ENCODE measurements at places on chromosomes 12 and 14.

GRCh38 chr12:23290627-23291330 lies 658.7 kb downstream of the SOX5 start:
- no peak for DNase-seq

GRCh38 chr12:93733358-93733757 lies 56.2 kb downstream of the CRADD start:
- no peak for DNase-seq

GRCh38 chr12:123164222-123164621 lies 13.3 kb upstream of the PITPNM2 start:
- no peak for DNase-seq

- DNase-seq = no peak
Measured at GRCh38 chr12:111431772-111432171, 26.0 kb downstream of the SH2B3 start.

- no peak for DNase-seq
Measured at GRCh38 chr12:104667139-104667538, 210.4 kb downstream of the CHST11 start.

GRCh38 chr14:94998685-94999084 lies 158.6 kb downstream of the DICER1 start:
- no peak for DNase-seq

- no peak for DNase-seq
Measured at GRCh38 chr14:52042371-52043289, 26.2 kb downstream of the NID2 start.

DNA sequence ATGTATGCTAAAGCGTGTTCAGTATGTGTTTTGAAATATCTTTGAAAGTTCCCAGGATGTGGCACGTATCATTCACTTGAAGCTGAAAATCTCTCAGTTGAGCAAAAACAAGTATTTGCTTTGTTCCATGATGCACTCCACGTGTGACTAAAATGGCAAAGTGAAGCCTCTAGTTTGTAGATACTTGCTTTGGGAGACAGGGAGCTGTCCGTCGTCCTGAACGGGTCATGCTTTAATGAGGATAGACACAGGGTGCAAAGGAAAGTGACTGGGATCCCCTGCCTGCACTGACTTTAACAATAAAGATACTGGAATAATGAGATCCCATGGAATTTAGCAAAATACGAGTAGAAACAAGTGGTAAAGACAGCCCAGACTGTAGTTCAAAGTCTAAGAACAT lies 991.4 kb downstream of the NRXN3 start:
- no peak for DNase-seq

DNA sequence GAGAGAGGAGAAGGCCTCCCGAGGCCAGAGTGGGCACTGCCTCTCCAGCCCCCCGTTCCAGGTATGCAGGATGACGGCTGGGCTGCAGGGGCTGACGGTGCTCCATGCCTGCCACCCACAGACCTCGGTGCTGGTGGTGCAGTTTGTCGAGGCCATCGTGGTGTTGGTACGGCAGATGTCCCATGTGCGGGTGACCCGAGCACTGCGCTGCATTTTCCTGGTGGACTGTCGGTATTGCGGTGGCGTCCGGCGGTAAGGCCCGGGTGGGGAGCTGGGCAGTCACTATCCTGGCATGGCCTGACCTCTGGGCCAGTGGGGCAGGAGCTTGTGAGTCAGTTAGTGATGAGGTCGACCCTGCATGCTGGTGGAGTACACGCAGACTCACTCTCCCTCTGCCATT lies 47.4 kb downstream of the TPCN1 start:
- DNase-seq = no peak

- no peak for DNase-seq
Measured at GRCh38 chr14:38238878-38239277, 17.0 kb downstream of the CLEC14A start.

DNA sequence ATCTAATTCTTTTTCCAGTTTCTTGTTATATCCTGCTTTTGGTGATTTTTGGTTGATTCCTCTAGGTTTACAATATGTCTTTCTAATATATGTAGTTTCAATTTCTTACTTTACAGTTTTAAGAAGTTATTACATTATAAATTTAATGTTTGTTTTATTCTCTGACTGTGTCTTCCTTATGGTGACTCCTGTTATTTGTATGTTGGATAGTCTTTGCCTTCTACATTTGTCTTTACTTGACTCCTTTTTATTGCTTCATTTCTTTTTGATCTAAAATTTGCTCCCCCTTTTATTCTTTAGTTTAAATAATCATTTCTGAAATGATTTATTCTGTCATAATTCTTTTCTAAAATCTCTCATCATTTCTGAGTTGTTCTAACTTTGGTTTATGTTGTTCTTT lies 125.8 kb downstream of the CCDC91 start:
- DNase-seq = no peak

DNA sequence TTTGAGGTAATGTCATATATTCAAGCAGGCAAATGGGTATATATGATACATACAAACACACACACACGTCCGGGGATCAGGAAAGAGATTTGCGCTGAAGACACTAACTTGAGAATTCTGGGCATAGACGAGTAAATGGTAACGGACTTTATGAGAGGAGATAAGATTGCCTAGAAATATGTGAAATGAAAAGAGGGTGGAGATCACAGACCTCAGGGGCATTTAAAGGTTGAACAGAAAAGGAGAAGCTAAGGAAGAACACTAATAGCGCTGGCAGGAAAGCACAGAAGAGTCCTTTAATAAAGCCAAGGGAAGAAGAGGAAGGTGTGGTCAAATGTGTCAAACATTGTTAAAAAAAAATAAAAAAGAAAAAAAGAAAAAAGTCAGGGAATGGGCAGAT lies 13.1 kb downstream of the CRY1 start:
- DNase-seq = no peak

DNA sequence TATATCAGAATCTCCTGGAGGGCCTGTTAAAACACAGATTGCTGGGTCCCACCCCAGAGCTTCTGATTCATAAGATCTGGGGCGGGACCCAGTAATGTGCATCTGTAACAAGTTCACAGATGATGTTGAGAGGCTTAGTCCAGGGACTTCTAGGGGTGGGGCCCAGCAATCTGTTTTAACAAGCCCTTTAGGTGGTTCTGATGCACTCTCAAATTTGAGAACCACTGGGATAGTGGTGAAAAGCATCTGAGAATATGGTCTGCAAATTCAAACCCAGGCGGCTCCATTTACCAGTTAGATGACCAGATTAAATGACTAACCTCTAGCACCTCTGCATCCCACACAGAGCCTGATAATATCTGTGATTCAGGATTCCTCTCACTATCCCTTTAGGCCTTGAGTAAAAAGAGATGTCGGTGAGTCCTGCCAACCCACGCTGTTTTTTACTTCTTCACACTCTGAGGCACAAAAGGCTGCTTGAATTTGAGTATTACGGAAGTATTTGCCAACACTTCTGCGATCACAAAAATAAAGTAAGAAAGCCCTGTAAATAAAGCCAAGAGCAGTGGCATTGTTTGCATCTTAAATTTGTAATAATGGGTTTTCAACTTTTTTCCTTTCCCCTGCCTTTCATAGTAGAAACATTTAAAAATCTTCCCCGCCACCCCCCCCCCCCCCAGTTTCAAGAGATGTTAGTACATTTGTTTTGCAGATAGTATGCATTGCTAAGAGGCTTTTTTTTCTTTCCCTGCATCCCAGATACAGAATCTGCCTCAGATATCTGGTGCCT lies 1.8 kb upstream of the FRS2 start:
- no peak for DNase-seq

GRCh38 chr14:66745078-66745477 lies 237.1 kb downstream of the GPHN start:
- no peak for DNase-seq

DNA sequence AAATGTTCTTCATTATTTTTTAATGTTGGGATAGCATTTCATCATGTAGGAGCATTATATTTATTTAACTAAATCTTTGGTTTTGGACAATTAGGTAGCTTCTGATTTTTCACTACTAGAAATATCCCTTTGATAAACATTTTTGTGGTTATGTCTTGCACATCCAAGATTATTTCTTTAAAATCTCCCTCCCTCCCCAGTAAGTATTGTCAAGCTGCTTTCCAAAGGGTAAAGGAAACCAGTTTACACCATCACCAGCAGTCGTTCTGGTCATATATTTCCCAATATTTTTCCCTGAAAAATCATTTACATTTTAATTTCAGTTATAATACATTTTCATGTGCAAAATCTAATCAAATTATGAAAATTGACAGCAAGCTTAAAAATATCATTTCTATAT lies 11.1 kb downstream of the CD69 start:
- no peak for DNase-seq

DNA sequence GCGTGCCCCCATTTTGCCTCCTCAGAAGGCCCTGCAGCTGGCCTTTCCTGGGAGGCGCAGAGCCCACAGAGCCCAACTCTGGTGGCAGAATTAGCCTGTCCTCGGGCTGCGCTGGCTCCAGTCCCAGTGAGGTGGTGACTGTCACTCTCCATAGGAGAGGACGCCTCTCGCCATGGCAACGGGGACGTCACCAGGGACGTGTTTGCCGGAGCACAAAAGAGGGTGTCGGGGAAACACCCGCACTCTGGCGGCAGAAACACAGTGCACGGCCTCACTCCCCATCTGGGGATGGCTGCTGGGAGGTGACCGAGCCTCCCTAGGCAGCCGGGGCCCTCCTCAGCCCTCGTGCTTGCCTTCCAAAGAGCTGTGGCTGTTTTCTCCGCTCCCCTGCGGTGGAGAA lies 50.2 kb upstream of the NCOR2 start:
- DNase-seq = peak; percentile 42

DNA sequence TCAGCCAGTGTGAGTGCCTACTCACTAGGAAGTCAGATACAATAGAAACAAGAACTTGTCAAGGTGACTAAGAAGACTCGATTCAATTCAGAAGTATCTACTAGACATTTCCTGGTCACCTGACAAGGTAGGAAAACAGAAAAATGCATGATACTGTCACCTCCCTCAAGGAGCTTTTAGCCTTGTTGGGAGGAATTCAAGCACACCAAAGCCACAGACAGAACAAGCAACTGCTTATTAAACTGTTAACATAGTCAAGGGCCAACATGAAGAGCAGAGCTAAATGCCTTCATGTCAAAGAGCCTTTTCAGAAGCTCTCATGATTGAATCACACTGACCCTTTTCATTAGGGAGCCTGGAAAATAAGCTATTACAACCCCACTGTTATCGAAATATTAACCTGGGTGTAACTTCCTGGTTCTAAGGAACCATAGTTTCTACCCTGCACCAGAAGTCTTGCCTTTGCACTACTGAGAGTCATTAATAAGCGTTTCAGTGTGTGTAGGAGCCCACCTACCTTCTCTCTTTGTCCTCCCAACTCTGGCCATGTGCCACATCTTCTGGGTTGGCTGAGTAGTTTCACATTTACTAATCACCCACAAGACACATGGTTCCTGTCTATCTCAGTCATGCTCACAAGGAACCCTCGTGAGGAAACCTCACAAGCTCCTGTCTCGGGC lies 31.0 kb upstream of the LGALS3 start:
- no peak for DNase-seq

- no peak for DNase-seq
Measured at GRCh38 chr14:90777830-90778485, 38.3 kb downstream of the TTC7B start.

DNA sequence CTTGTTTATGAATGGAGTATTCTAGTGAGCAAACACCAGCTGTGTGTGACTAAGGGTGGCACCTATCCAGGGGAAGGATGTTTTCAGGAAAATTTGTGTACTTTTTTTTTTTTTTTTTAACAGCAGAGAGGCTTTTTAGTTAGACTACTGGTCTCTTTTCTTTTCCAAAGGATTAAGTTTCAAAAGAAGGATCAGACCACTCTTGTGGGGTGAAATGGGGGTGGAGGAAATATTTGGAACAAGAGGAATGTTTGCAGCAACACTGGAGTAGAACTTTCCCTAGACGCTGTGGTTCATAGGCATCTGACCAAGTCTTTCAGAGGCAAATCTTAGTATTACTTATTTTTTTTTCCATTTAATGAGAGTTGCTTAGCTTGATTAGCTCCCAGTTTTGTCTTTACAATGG lies 21.1 kb downstream of the NUBPL start:
- no peak for DNase-seq

Measured in NCI-H1092 (cell line).